ENCODE measurements at places on chromosomes 16 and 17. TPM values are rescaled to one million over a fixed set of nuclear protein-coding genes. Genes with fewer than 3 reads are reported as not detected.

SRL gene
- total RNA-seq, result not detected

OGFOD1 gene
- 102 TPM for total RNA-seq

ADGRG1 gene
- total RNA-seq, result 13.6 TPM

KCTD19 gene
- not detected for total RNA-seq

WFIKKN2 gene
- not detected for total RNA-seq

IL34 gene
- 0.38 TPM for total RNA-seq

PPY gene
- total RNA-seq, result not detected

NPIPB13 gene
- total RNA-seq, result 12.3 TPM

TBC1D3I gene
- total RNA-seq, result 0.11 TPM

KRTAP1-5 gene
- not detected for total RNA-seq

ABCC12 gene
- total RNA-seq, result not detected
